Pulmonary artery endothelial cell (primary cell): ENCODE measurements at places on chromosomes 2 and 18. TPM values are rescaled to one million over a fixed set of nuclear protein-coding genes. Genes with fewer than 3 reads are reported as not detected.

- no peak for DNase-seq
These were observed 1.8 kb upstream of the TBR1 start for GRCh38 chr2:161414042-161415033.

- no peak for DNase-seq
These were observed 205.9 kb downstream of the BABAM2 start for GRCh38 chr2:28096421-28096820.

IL1B gene
- total RNA-seq = 0.46 TPM in 1 of 2 replicates, not detected in the other

DNA sequence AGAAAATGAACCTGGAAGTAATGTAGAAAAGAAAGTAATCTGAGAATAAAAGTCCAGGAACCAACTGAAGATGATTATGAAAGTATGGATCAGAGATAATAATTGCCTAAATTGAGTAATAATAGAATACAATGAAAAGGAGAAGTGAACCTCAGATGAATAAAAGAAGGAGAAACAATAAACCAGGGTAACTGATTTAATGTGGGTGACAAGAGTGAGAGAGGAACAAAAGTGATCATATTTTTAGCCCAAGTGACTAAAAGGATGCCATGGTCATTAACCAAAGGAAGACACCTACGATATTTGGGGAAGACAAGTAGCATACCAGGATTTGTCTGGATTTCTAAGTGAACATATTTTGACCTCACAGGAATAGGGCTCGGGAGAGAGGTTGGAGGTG, 600.6 kb downstream of the RNF144A start:
- DNase-seq = no peak

MRO gene
- total RNA-seq = not detected in 2 replicates

- no peak for DNase-seq
These were observed 270.6 kb upstream of the MMADHC start for GRCh38 chr2:149858216-149858615.

- no peak for DNase-seq
These were observed 381.8 kb upstream of the POU3F3 start for GRCh38 chr2:104472076-104472475.

- DNase-seq = no peak
These were observed 10.5 kb upstream of the BBS5 start for GRCh38 chr2:169468841-169469240.

DES gene
- total RNA-seq = not detected in 2 replicates
